ENCODE measurements at places on chromosomes 6 and 20.

DNA sequence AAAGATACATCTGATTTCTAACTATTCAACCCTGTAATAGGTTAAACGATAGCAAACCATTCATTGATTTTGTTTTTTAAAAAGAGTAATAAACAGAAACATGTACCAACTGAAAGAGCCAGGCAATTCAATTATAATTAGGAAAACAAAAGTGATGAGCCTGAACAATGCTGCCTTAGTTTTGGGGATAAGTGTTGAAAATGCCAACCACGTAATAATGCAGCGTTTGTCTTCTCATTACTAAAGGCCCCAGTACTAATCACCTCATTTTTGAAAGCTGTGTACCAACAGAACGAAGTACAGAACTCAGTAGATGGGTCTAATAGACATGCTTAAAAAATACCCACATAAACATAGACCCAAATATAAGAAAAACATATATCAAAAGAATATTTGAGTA is 663.6 kb upstream of the CHD6 start:
- no peak for DNase-seq

DNA sequence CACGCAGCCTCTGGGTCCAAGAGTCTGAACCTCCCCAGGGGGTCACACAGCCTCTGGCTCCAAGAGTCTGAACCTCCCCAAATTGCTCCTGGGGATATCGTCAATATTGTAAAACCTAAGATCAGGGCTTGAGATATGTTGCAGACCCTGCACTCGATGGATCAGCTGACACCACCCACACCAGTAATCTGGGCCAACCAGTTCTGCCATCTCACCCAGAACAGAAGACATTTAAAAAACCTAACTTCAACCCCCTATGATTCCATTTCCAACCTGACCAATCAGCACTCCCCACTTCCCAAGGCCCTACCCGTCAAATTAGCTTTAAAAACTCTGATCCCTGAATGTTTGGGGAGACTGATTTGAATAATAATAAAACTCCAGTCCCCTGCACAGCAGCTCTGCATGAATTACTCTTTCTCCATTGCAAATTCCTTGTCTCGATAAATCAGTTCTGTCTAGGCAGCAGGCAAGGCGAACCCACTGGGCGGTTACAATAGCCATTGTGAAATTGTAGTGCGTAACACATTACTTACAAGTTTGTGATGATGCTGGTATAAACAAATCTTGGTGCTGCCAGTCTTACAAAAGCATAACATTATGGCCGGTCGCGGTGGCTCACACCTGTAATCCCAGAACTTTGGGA is 32.4 kb upstream of the FAM135A start:
- DNase-seq: no peak

- no peak for DNase-seq
These were observed 192.3 kb downstream of the TMEM200A start for GRCh38 chr6:130558131-130558530.

DNA sequence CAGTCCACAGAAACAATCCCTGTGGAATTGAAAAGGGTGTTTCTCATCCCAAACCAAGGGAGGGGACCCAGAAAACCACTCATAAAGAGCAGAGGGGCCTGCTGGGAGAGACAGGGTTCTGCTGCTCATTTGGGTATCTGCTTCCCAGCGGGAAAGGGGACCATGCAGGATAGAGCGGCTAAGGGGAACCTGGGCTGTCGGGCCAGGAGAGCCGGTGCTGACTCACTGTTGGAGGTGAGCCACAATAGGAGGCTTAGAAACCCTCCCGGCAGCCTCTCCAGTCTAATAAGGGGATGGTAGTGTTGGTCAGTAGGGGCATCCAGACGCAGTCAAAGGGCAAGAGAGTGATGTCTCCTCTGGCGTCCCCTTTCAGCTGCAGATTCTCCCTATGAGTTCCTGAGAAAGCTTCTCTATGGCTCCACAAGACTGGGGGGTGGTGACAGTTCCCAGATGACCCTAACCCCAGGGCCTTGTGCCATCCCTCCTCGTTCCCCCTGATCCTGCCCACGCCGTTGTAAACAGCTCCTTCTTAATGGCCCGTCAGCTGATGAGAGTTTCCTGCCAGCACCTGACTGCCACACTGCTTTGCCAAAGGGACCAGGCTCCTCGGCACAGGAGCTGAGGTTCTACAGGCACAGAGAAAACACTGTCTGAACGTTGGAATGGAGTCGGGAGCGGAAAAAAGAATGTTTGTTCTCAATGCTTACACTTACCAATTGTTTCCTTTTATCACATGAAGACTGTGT is 646.1 kb upstream of the DEFB115 start:
- no peak for DNase-seq

- no peak for DNase-seq
These were observed 105.7 kb downstream of the LCA5 start for GRCh38 chr6:79431537-79431933.

DNA sequence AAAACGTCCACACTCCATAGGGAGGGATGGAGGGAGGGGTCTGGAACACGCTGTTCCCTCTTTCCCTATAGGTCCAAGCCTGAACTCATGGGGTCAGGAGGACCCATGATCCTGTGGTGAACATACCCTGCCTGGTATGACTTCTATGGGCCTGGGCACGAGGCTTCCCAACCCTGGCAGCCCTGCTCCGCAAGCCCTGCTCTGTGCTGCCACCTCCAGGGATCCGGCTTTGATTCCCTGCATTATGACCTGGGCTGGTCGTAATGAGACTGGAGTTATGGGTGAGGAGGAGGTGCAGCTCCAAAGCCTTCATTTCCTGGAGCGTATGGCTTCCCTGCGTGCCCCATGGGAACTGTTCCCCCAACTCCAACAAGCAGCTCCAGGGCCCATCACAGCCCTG is 54.9 kb downstream of the CDH22 start:
- no peak for DNase-seq

- no peak for DNase-seq
These were observed 54.3 kb upstream of the CNR1 start for GRCh38 chr6:88220493-88220892.

- no peak for DNase-seq
These were observed 1040.0 kb upstream of the MAP3K7 start for GRCh38 chr6:91626911-91627310.

DNA sequence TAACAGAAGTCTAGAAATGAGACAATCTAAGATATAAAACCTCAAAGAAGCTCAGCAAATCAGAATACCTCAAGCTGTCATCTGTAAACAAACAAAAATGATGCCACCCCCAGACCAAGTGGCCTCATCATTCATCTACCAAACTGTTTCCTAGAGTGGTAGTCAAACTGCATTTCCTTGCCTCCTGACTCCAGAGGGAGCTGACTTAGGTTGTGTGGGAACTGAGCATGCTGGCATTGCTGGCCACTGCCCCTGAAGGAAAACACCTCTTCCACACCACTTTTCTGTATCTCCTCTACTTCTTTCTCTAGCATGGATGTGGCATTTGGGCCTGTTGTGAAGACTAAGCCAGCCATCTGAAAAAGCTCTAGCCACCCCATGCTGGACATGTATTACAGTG is 56.3 kb downstream of the ZHX3 start:
- DNase-seq: no peak

DNA sequence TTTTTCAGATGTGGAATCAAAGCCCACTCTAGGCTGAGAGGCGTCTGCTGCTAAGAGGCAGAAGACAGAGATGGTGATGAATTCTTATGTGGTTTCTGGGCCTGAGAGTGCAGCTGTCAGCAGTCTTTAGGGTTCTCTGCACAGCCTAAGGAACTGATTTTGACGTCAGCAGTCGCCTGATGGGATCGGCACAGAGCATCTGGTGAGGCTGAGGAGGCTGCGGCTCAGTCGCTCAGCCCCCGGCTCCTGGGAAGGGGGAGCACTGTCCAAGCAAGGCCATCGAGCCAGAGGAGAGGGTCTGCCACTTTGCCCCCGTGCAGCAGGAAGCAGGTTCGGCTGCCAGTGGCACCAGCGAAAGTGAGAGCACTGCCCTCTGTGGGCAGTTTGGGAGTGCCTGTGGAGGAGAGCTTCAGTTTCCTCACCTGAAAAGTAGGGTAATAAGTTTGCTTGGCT is 92.5 kb downstream of the TCP11 start:
- peak; percentile 34 for DNase-seq

GRCh38 chr6:139855671-139856311 is 481.3 kb upstream of the CITED2 start:
- DNase-seq: no peak

- no peak for DNase-seq
These were observed 71.9 kb downstream of the OPN5 start for GRCh38 chr6:47853766-47854165.

DNA sequence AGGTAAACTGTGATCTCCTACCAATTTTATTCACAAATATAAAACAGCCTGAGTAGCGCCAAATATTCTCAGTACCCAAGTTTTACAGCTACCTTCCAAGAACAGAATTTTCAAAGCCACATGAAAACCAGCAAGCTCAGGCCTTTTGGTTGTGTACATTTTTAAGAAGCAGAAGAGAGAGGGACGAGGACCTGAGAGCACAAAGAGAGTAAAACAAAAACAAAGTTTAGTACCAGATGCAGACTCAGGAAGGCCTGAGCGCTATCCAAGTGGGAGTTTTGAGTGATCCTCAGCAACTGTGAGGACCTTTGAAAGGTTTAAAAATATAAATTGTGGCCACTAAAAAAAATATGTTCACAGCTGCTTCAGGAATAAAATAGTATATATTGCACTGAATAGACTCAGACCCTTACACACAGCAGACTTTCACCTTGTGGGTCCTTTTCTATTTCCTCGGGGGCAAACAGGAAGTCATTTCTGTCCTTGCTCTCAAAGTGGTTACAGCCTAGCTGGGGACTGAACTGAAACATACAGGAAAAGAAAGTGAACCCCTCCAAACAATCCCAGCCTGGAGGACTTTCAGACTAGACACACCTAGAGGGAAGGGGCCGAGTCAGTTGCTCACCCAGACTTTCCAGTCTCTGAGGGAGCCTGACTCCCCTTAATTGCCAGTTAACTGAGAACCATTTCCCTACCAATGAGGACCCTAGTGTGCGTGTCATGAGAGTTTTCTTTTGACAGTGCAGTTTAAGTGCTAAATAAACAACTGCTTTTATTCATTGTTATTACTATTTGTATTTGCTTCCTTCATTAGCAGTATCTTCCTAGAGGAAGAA is 48.5 kb upstream of the NT5E start:
- DNase-seq: no peak

GRCh38 chr6:23696992-23697391 is 429.0 kb upstream of the NRSN1 start:
- DNase-seq: no peak

DNA sequence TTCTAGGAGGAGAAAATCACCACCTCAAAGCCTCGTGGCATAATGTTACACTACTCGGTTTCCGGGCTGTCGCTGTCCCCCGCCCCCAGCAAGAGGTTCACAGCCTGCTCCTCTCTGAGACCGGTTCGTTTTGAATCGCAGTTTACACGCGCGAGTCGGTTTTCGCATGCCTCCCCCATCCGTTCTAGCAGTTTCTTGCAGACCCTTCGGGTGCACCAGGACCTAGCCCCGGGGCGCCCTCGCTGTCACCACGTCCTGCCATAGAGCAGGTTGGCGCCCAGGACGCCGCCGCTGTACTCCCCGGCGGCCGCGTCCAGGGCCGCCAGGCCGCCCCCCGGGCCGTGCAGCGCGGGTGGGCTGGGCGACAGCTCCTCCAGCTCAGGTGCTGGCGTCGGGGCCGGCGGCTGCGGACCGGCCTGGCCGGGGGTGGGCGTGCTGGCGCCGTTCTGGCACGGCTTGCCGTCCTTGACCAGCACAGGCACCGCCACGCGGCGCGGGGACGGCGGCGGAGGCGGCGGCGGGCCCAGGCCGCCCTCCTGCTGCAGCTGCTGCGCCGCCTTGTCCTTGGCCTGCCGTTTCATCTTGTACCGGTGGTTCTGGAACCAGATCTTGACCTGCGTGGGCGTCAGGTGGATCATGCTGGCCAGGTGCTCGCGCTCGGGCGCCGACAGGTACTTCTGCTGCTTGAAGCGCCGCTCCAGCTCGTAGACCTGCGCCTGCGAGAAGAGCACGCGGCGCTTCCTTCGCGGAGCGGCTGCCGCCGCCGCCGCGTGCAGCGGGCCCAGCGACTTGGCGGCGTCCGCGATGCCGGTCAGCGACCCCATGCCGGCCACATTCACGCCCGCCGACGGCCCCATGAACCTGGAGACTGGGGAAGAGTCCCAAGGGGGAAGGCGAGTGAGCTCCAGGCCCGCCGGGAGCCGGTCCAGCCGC is 1.4 kb downstream of the NKX2-4 start:
- DNase-seq: peak; percentile 11

DNA sequence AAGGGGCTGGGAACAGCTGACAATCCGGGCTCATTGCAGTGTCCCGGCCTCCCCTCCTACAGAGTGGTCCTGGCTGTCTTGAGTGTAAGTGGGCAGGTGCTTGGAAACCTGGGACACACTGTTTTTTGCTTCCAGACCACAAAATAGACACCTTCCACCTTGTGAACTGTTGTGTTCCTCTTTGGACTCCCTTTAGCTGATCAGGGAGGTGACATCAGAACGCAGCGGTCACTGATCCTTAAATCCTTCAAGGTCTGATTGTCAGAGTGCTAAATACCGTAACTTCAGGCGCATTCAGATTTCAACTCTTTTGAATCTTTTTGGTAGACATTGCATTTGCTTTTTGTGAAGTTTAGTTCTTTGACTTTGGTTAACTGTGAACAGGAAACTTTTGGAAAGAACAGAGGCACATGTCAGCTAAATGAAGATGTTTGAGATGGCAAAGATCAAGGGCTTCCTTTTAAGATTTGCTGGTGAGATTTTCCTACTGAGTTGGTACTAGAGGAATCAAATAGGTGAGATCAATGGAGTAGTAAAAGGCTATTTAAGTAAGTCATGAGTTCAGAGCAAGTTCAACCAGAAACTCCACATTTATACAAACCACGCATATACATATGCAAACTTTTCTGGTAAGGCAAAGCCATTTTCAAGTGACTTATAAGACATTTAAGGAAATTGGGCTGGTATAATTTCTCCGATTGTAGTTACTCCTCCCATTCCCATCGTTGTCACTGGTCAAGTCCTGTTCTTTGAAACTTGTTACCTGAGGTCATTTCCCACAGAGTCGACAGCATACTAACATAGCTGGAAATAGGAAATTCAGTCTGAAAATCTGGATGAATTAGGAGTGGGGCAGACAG is 6.3 kb downstream of the PPP1R3G start:
- no peak for DNase-seq

DNA sequence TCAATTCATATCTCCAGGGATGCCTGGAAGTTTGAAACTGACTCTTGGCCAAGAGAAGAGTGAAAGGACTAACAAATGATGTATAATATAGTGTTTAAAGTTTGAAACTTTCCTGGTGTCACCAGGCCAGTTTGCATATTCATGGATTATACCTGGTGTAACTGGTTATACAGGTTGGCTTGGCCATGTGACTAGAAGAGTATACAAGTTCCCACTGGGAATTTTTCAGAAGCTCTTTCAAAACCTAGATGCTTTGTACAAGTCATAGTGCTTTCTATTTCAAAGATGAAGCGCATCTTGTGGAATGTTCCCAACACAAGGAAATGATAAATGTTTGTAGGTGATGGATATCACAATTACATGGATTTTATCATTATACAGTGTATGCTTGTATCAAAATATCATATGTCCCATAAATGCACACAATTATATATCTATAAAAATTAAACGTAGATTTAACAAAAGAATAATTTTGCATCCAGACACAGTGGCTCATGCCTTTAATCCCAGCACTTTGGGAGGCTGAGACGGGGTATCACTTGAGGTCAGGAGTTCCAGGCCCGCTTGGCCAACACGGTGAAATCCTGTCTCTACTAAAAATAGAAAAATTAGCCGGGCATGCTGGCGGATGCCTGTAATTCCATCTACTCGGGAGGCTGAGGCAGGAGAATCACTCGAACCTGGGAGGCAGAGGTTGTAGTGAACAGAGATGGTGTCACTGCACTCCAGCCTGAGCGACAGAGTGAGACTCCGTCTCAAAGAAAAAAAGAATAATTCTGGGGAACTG is 1420.2 kb downstream of the GRIK2 start:
- no peak for DNase-seq

Measured in naive B cell (primary cell).